HS-5 (cell line): ENCODE measurements at places on chromosomes 3 and 15.

- no peak for DNase-seq
These were observed 14.7 kb upstream of the CPNE9 start for GRCh38 chr3:9688961-9689360.

DNA sequence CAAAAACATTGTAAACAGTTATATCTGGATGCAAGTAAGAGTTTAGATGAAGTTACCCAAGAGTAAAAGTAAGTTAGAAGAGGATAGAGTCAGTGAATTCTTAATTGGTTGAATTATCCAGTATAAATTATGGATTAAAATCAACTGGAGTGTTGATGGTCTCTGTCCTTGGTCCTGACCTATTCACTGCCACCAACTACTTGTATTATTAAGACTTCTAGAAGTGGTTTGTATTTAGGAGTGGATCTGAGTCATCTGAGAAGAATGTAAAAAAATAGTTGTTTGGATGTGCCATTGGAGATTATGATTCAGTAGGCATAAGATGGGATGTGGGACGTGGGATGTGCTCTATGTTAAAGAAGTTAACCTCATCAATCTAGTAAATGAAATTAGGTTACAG is 86.4 kb downstream of the SYNPR start:
- peak; percentile 43 for DNase-seq

DNA sequence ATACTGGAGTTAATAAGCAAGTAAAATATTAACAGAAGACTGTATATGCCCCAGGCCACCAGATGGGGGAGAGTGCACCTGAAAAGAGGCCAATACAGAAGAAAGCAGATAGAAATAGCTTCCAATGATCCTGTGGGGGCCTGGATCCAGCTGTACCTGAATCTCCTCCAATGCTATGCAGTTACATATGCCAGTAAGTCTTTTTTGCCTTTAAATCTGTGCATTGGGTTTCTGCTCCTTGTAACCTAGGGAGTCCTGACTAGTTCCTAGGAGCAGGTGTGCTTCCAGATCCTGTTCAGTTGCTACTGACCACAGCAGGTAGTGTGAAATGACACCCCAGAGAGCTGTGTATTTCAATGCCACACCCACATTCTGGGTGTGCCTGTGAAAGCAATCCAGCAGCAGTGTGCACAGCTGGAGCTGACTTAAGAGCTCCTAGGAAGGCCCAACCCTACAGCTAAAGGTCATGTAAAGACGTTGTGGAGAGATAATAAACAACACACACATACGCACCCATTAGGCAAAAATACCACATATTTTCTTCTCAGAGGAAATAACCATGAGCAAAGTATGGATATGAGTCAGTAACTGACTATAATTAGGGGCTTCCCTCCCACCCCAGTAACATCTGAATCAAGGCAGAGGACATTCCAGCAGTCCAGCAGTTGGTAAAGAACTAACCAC is 62.2 kb upstream of the AKAP13 start:
- DNase-seq = peak; percentile 94

- no peak for DNase-seq
These were observed 22.4 kb downstream of the PAQR5 start for GRCh38 chr15:69320977-69321554.

DNA sequence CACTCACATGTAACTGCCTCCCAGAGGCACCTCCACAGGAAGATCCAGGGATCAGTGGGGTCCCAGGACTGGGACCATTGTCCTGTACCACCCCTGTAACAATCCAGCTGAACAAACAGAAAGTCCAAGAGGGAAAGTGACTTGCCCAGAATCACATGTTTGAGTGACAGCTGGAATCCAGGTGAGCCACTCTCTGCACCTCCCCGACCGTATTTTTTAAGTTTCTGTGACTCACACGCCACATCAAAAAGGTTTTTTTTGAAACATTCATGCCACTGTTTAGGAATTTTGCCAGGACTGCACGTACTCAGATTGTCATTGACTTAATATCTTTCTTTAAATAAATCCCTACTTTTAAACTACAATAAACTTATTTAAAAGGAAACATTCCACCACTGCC is 9.8 kb upstream of the SLC6A1 start:
- DNase-seq = no peak

GRCh38 chr3:178129109-178129508 is 407.1 kb upstream of the KCNMB2 start:
- no peak for DNase-seq

GRCh38 chr15:66780172-66780972 is 78.3 kb downstream of the SMAD6 start:
- DNase-seq = peak; percentile 46

GRCh38 chr15:56640127-56640526 is 93.2 kb downstream of the ZNF280D start:
- DNase-seq = no peak

DNA sequence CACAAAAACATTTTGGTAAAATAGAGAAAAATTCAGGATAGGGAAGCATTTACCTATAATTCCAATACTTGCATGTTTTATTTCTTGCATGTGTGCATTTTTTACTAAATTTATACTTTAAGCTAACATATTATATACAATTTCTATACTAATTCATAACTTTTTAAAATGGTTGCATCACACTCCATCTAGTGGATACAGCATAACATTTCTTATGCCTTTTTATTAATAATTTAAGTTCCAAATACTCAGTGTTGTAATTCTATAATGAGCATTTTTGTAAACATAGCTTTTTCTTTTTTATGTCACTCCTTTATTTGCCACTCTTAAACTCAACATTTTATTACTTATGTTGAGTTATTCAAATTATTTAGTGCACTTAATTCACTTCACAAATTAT is 477.7 kb downstream of the ZBBX start:
- DNase-seq = no peak

- DNase-seq = no peak
These were observed 174.0 kb downstream of the THRB start for GRCh38 chr3:24320601-24321000.

- no peak for DNase-seq
These were observed 72.5 kb downstream of the WWTR1 start for GRCh38 chr3:149585401-149585726.

GRCh38 chr15:99925661-99926461 is 192.6 kb upstream of the LYSMD4 start:
- no peak for DNase-seq

- DNase-seq = no peak
These were observed 33.4 kb downstream of the UNC13C start for GRCh38 chr15:54011656-54012055.

DNA sequence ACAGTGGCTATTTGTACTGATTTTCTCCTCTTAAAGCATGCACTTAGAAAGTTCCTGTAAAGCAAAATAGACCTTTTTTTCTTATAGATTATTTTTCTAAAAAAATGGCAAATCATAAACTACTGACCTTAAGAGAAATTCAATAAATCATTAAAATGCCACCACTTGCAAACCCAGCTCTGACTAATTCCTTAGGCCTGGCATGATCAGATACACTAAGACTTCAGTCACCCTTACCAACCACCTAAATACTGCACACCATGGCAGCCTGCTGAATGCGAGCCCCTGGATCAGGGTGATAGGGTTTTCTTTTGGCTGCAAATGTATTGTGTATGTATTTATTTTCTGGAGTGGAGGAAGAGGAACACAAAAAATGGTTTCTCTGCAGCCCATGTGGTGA is 370.6 kb upstream of the TBL1XR1 start:
- no peak for DNase-seq

DNA sequence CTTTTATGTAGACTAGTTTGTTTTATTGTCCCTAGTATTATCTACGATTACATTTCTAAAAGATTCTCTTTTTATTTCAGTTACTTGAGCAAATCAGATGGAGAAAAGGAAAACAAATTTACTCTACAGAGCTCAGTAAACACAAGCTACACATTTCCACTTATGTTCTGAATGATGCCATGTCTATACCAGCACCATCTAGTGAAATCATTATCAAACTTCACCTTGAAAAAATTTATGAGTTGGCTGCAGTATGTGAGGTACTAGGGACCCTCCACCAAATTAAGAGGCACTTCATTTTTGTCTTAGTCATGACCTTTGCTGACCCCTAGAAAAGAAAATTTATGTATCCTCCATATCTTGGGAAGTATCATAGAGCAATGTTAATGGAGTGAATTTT is 827.4 kb downstream of the SI start:
- no peak for DNase-seq

- DNase-seq = no peak
These were observed 276.9 kb downstream of the TLE3 start for GRCh38 chr15:69820819-69821218.

- no peak for DNase-seq
These were observed 53.1 kb downstream of the PAK2 start for GRCh38 chr3:196792771-196793170.

GRCh38 chr3:61884794-61885193 is 323.4 kb downstream of the PTPRG start:
- DNase-seq = no peak

- peak; percentile 28 for DNase-seq
These were observed 78.4 kb downstream of the FBXL2 start for GRCh38 chr3:33355611-33356010.

GRCh38 chr3:187261541-187261969 is 30.0 kb downstream of the MASP1 start:
- peak; percentile 87 for DNase-seq

GRCh38 chr3:47980795-47981194 is 35.4 kb downstream of the MAP4 start:
- no peak for DNase-seq

GRCh38 chr15:98277602-98278001 is 317.1 kb downstream of the ARRDC4 start:
- DNase-seq = no peak

DNA sequence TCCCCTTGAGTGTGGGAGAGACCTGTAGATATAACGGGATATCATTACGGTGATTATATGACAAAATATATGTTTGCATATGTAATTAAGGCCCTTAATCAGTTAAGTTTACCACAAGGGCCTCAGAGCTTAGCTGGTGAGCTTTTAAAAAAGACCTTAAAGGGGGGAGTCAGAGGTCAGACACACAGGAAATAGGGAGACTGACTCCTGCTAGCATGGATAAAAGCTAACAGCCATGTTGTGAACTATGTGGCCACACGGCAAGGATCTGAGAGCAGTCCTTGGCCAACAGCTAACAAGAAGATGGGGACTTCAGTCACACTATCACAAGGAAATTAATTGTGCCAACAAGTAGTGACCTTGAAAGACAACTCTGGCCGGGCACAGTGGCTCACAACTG is 3.1 kb downstream of the STAG1 start:
- DNase-seq = no peak

DNA sequence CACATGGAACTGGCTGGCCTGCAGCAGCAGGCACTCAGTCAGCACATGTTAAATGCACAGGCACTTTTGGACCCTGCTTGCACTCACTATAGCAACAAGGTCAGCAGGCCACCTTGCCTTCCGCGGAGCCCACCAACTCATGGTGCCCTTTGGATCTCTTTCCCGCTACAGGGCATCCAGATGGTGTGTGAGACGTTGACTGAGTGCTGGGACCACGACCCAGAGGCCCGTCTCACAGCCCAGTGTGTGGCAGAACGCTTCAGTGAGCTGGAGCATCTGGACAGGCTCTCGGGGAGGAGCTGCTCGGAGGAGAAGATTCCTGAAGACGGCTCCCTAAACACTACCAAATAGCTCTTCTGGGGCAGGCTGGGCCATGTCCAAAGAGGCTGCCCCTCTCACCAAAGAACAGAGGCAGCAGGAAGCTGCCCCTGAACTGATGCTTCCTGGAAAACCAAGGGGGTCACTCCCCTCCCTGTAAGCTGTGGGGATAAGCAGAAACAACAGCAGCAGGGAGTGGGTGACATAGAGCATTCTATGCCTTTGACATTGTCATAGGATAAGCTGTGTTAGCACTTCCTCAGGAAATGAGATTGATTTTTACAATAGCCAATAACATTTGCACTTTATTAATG is 85.0 kb downstream of the TGFBR2 start:
- DNase-seq = no peak

DNA sequence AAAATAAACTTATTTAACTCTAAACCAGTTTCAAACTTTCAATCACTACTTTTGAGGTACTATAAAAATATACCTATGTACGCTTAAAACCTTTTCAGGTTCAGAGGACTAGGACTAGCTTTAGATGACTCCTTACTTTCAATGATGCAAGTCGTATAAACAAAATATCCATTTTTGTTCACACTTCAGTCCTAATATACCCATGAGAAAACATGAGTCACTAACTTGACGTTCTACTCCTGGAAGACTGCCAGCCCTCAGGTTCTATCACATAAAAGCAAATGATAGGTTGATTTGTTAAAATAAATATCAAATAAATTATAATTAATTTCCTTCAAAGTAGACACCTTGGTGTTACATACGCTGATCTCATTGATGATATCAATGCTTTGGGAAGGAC is 10.6 kb upstream of the P3H2 start:
- DNase-seq = peak; percentile 38

- DNase-seq = no peak
These were observed 42.0 kb downstream of the ADAMTSL3 start for GRCh38 chr15:83695901-83696425.

GRCh38 chr15:25803541-25803940 is 59.6 kb downstream of the ATP10A start:
- no peak for DNase-seq

DNA sequence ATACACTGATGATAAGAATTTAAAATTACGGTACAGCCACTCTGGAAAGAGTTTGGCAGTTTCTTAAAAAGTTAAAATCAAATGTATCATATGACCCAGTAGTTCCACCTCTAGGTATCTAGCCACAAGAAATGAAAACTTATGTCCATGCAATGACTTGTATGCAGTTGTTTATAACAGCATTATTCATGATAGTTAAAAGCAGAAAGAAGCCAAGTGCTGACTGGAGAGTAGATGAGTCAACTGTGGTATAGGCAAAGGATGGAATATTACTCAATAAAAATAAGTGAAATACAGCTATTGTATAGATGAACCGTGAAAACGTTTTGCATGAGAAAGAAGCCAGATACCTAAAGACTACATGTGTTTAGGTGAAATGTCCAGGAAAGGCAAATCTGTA is 14.8 kb downstream of the GPR87 start:
- peak; percentile 46 for DNase-seq

DNA sequence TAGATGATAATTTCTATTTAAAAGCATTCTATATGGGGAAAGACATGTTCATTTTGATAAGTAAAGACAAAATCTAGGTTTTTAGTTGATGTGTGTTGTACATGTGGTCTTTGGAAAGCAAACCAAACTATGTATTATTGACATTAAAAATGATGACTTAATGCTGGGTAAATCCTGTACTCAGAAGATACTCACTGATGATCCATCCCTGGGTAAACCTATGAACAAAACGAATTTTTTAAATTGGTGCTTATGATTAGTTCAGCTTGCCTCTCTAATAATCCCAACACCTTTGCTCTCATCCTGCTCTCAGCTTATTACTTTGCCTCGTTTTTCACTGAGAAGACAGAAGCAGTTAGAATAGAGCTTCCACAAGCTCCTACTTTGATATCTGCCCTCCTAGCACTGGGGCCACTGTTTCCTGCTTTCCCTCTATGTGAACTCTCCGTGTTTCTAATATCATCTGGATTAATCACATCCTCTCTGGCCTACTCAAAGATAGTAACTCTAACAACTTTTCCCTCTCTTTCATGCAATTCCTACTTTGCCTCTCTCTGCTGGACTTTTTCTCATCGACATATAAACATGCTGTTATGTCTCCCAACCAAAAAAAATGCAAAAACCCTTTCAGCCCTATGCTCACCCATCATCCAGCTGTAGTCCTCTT is 29.3 kb downstream of the RARRES1 start:
- no peak for DNase-seq
